Suprapubic skin (tissue), 4 donors: ENCODE measurements at places on chromosomes 1 and 21. TPM values are rescaled to one million over a fixed set of nuclear protein-coding genes. Genes with fewer than 3 reads are reported as not detected.

The PADI6 gene
- not detected for total RNA-seq

The TMEM82 gene
- not detected for total RNA-seq

The CKS1B gene
- 55.4 TPM for total RNA-seq

The SERPINC1 gene
- total RNA-seq: 0.31 TPM

The BTBD8 gene
- 1.9 TPM for total RNA-seq

The AURKAIP1 gene
- 106 TPM for total RNA-seq

DNA sequence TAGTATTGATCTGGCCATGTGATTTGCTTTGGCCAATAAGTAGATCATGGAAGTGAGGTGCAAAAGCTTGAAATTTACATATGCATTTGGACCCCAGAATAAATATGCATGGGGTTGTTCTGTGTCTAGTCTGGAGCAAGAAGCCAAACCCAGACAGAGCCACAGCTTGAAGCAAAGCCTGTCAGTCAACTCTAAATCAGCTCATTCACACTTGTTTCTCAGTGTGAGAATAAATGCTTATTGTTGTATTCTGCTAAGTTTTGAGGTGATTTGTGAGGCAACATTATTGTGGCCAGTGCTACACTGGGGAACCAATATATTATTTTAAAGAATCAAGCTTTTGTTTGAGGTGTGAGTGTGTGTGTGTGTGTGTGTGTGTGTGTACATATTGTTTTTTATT is 12.2 kb upstream of the PGLYRP3 start:
- no peaks in the 10 kb centered on the region for H3K36me3 ChIP-seq
- H3K4me3 ChIP-seq: no peak overlapping the region
- no peak overlapping the region for H3K27ac ChIP-seq
- H3K27me3 ChIP-seq: no peaks in the 10 kb centered on the region
- no peaks in the 10 kb centered on the region for H3K4me1 ChIP-seq

GRCh38 chr1:205798577-205798976 is 14.4 kb downstream of the SLC41A1 start:
- no peak overlapping the region for H3K4me3 ChIP-seq
- no peak for DNase-seq
- no peaks in the 10 kb centered on the region for H3K27me3 ChIP-seq
- peaks cover 61% of the 10 kb centered on the region for H3K36me3 ChIP-seq

DNA sequence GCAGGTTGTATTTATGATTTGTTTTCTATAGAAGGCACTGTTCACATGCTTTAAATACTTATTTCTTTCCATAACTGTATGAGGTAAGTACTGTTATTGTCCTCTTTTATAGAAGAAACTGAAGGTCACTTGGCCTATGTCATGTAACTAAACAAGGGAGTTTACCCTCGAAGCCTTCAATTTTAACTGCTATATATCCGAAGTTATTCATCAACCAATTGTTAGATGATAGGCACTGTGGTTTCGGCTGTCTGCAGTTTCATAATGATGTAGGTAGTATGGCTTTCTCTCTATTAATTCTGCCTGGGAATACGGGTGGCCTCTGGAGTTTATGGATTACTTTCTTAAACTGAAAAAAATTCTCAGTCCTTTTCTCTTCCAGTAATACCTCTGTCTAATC is 413.3 kb upstream of the ADGRL2 start:
- peaks cover 3% of the 10 kb centered on the region for H3K4me1 ChIP-seq
- H3K27me3 ChIP-seq: no peaks in the 10 kb centered on the region
- no peak overlapping the region for H3K27ac ChIP-seq
- no peak for DNase-seq
- H3K36me3 ChIP-seq: no peaks in the 10 kb centered on the region

- H3K4me1 ChIP-seq: no peaks in the 10 kb centered on the region
- H3K36me3 ChIP-seq: no peaks in the 10 kb centered on the region
- H3K27ac ChIP-seq: no peak overlapping the region
- no peak for DNase-seq
- H3K4me3 ChIP-seq: no peak overlapping the region
Measured at GRCh38 chr1:44120398-44120949, 1.9 kb downstream of the KLF17 start.

DNA sequence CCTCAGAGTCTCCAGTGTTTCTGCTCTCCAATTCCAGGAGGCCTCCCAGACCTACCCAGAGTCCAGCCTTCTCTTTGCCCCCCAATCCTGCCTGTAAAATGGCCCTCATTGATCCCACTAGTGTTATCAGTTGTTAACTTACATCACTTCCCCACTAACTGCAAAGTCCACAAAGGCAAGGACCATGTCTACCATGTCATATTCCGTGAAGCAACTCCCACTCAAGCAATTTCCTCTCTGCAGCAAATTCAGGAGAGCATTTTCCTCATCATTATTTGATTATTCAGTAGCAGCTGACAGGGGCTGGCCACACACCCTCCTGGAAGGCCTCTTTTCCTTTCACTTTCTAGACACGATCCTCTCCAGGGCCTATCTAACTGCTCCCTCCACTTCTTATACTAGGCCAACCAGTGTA is 153.5 kb downstream of the RERE start:
- H3K36me3 ChIP-seq: no peaks in the 10 kb centered on the region
- H3K27me3 ChIP-seq: no peaks in the 10 kb centered on the region
- H3K4me3 ChIP-seq: no peak overlapping the region
- H3K4me1 ChIP-seq: peaks cover 63% of the 10 kb centered on the region
- H3K27ac ChIP-seq: no peak overlapping the region

- no peak overlapping the region for H3K27ac ChIP-seq
- no peaks in the 10 kb centered on the region for H3K36me3 ChIP-seq
- DNase-seq: no peak
- no peaks in the 10 kb centered on the region for H3K27me3 ChIP-seq
- no peak overlapping the region for H3K4me3 ChIP-seq
Measured at GRCh38 chr1:73903092-73903491, 294.9 kb downstream of the LRRIQ3 start.

DNA sequence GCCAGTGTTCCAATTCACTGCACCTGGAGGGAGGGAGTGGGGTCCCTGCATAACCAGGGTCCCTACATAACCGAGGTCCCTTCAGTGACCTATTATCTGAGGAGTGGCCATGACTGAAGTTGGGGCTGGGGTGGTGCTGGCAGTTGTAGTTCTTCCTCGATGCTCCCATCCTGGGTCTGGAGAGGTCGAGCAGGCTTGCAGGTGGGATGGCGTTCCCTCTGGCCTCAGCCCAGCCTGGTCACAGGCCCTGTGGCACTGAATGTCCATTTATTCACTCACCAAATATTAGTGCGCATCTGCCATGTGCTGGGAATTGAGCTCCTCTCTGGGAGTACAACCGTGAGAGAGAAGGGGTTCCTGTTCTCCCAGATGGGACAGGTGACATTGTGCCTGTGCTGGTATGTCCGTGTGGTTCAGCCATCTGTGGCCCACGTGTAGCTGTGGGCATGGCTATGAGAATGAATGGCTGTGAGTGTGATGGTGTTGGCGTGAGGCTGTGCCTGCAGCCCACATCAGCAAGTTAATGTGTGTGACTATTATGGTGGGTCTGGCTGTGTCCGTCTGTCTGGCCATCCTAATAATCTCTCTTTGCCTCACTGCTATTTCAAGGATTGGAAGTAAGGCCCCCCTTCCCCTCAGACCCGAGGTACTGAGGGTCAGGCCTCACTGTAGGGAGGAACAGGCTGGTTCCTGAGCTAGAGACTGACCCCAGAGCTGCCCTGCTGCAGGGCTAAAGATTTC is 3.9 kb upstream of the SLC6A9 start:
- H3K4me1 ChIP-seq: peaks cover 44% of the 10 kb centered on the region
- DNase-seq: no peak
- H3K27ac ChIP-seq: no peak overlapping the region
- no peaks in the 10 kb centered on the region for H3K27me3 ChIP-seq
- no peaks in the 10 kb centered on the region for H3K36me3 ChIP-seq
- no peak overlapping the region for H3K4me3 ChIP-seq

DNA sequence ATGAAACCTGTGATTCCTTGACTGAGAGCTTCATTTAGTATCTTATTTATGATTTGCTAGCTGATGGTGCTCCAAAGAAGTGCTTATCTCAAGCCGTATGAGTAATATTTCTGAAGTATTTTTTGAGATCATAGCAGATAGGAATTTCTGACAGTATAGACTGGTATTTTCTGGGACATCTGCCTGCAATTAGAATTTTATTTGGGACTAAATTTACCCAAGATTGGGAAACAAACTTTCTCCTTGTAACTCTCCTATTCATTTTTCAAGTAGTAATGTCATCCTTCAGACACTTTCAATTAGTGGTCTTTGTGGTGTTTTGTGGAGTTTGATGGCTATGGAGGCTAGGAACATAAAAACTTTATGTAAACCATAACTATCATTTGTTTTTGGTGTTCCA is 597.2 kb upstream of the ZP4 start:
- no peak for DNase-seq
- no peaks in the 10 kb centered on the region for H3K4me1 ChIP-seq
- no peak overlapping the region for H3K27ac ChIP-seq
- H3K27me3 ChIP-seq: no peaks in the 10 kb centered on the region
- H3K36me3 ChIP-seq: no peaks in the 10 kb centered on the region

DNA sequence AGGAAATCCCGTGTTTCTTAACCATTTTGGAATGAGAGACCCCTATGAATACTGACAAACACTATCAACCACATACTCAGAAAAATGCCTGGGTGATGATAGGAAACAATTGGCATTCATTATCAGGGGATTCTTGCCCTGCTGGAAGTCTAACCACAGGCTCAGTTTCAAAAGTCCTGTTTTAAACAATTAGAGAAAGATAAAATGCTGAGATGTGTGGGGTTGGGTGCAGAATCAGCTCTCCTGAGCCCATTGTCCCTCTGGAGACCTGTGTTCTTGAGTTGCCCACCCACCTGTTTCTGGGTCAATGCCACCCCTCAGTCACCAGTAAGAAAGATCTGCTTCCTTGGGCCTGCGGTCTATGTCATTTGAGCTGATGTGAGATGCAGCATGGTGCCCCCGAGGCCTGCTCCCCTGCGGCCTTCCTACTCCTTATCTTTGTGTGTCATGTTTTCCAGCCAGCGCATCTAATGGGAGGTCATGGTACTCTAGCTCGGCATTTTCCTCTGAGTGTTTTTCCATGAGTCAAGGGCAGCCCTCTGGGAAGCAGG is 130.3 kb upstream of the PLXNA2 start:
- no peaks in the 10 kb centered on the region for H3K36me3 ChIP-seq
- DNase-seq: no peak
- H3K27ac ChIP-seq: no peak overlapping the region
- no peak overlapping the region for H3K4me3 ChIP-seq
- H3K4me1 ChIP-seq: no peaks in the 10 kb centered on the region

DNA sequence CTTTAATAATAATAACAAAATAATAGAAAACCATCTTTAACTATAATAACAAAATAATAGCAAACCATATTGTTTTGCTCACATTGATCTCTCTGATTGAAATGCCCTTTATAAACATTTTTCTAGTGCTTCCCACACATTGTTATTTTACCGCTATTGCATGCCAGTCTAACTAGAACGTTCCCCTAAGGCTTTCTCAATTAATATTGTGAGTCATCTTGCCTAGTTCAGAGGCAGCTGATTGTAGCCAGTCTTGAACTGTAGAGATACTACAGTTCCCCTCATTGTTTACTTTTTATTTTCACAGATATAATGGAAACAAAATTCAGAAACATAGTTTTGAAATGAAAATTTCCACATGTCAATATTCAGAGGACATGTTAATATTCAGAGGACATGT is 192.3 kb upstream of the ADGRL4 start:
- no peaks in the 10 kb centered on the region for H3K4me1 ChIP-seq
- no peaks in the 10 kb centered on the region for H3K27me3 ChIP-seq
- no peaks in the 10 kb centered on the region for H3K36me3 ChIP-seq
- H3K4me3 ChIP-seq: no peak overlapping the region
- H3K27ac ChIP-seq: no peak overlapping the region

DNA sequence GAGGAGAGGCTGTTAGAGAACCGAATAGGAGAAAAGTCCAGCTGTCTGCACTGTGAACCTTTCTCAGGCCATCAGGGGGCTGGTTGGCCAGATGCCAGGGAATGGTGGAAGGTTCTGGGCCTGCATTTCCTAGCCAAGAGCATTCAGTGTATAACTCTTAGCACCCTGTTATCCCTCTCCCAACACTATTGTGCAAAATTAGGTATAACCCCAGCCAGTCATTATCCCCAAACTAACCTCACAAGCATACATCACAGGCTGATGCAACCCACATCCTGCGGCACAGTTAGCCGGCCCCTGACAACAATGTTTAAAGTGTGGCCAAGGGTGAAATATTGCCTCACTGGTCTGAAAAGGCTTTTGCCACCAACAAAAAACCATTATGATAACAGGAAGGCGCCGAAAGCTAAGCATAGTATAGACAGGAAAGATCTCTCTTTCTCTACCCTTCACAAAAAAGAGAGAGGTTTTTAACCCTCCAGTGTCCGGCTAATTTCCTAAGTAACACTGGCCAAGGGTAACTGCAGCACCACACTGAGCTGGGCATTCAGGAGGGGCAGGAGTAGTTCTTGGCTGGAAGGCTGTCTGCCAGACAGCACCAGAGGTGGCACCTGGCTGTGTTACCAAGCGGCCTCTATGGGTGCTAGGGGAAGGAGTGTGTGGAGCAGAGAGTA is 77.3 kb upstream of the BCAR3 start:
- no peak overlapping the region for H3K27ac ChIP-seq
- peaks cover 17% of the 10 kb centered on the region for H3K4me1 ChIP-seq
- no peak for DNase-seq
- H3K4me3 ChIP-seq: no peak overlapping the region
- H3K36me3 ChIP-seq: no peaks in the 10 kb centered on the region

- H3K36me3 ChIP-seq: peaks cover 23% of the 10 kb centered on the region
- no peak for DNase-seq
- no peak overlapping the region for H3K27ac ChIP-seq
Measured at GRCh38 chr1:89581859-89582258, 51.1 kb upstream of the LRRC8C start.

DNA sequence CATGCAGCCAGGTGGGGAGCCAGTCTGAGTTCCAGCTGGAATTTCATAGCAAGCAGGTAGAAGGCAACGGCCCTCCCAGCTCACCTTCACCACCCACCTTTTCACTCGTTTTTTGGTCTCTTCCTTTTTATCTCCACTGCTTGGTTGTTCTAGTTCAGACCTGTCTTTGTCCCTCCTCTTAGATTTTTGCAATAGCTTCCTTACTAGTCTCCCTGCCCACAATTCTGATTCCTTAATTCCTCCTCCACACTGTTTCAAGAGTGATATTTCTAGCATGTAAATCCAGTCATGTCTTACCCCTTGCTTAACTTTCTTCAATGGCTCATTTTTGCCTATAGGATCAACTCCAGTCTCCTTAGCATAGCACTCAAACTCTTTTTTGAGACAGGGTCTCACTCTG is 119.6 kb downstream of the TMEM53 start:
- H3K4me1 ChIP-seq: peaks cover 7% of the 10 kb centered on the region
- DNase-seq: no peak
- H3K4me3 ChIP-seq: no peak overlapping the region
- no peaks in the 10 kb centered on the region for H3K36me3 ChIP-seq

DNA sequence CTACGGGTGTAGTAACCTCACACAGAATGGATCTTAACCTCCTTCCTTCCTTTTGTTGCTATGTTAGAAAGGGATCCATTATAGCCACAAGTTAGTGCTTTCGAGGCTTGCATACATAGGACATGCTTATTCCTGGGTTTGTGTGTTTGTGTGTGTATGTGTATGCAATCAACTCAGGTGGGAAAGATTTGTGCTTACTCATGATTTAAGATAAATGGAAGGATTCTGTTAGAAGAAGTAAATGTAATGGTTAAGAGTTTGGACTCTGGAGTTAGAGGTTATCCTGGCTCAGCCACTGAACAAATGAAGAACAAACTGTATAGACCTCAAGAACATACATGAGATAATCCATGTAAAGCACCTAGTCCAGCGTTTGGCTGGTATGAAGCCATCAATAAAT is 28.8 kb downstream of the BTG3 start:
- no peaks in the 10 kb centered on the region for H3K4me1 ChIP-seq
- no peak overlapping the region for H3K4me3 ChIP-seq
- DNase-seq: no peak
- no peaks in the 10 kb centered on the region for H3K36me3 ChIP-seq

GRCh38 chr1:119626841-119627240 is 21.2 kb downstream of the ZNF697 start:
- peaks cover 34% of the 10 kb centered on the region for H3K4me1 ChIP-seq
- no peak for DNase-seq
- H3K27me3 ChIP-seq: no peaks in the 10 kb centered on the region
- peaks cover 33% of the 10 kb centered on the region for H3K36me3 ChIP-seq
- H3K4me3 ChIP-seq: no peak overlapping the region
- no peak overlapping the region for H3K27ac ChIP-seq
